ENCODE measurements at places on chromosomes 5 and 9.

- DNase-seq, result no peak
These were observed 66.1 kb upstream of the STK32A start for GRCh38 chr5:147168578-147169327.

DNA sequence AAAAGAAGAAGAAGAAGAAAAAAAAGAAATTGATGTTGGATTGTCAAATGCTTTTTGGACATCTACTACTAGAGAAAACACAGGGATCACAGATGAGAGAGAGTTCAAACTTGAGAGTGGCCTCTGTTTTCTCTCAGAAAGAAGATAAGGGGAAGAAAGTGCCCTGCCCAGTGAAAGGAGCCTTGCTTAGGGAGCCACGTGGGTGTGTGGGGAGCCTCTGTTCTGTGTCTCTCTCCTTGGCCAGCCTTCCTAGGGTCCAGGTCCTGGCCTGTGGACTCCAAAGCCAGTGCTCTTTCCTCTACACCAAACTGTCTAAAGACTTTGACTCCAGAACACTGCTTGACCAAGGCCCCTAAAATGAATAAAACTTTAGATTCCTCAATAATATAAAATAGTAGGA is 22.0 kb upstream of the COL15A1 start:
- DNase-seq, result no peak

- DNase-seq, result no peak
These were observed 16.9 kb upstream of the ZNF366 start for GRCh38 chr5:72523960-72524582.

GRCh38 chr9:79208791-79209396 is 362.9 kb upstream of the TLE4 start:
- DNase-seq, result no peak

DNA sequence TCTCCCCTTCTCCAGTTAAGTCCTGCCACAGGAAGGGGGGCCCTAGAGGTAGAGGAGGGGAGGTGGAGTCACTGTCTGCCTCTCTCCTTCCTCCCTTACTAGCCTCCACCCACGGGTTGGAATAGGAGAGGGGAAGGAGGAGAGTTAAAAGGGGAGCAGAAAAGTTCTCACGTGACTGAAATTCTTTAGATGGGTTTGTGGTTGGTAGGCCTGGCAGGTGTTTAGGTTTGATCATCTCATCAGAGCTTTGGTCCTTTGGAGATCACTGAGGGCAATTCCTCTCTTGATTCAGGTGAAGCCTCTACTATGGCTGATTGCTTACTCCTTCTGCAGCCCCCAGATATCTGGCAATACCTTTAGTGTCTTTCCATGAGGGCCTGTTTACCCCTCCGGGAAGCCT is 24.9 kb upstream of the C5orf63 start:
- no peak for DNase-seq

DNA sequence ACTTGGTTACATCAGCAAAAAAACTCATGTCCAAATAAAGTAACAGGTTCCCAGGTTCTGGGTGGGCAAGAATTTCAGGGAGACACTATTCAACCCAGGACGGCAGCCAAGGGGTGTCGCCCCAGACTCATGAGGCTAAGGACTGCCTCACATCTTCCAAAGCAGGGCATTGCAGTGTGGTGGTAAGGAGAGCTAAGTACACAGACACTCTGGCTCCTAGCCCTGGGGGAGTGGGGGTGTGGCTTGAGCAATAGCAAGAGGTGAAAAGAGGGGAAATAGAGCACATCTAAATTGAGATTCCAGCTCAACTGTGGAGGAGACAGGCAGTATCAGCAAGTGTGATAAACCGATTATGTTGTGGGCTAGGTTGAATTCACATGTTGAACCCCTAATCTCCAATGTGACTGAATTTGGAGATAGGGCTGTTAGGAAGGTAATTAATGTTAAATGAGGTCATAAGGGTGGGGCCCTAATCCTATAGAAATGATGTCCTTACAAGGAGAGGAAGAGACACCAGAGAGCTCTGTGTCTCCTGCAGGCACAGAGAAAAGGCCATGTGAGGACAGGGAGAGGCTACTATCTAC is 49.9 kb upstream of the MARCHF11 start:
- no peak for DNase-seq

Measured in NCI-H1092 (cell line).